Activated gamma-delta T cell (primary cell): ENCODE measurements at places on chromosomes 1 and 21.

- DNase-seq, result no peak
Measured at GRCh38 chr1:104266612-104267011, 516.9 kb downstream of the AMY1C start.

DNA sequence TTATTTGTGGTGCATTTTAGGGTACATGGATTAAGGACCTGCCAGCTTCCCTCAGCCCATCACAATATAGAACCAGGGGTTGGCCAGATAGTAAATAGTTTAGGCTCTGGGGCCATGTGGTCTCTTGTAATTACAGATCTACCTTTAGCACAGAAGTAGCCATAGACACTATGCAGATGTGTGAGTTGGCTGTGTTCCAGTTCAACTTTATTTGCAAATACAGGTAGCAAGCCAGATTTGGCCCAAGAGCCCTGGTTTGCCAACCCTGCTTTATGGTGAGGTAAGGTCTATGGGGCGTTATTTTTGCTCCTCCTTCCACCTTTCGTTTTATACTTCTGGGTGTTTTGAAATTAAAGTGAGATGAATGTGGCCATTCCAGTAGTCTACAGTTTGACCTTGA is 48.7 kb downstream of the MRPS6 start:
- no peak for DNase-seq

GRCh38 chr21:41359286-41359685 is 2.5 kb upstream of the MX2 start:
- no peak for DNase-seq

DNA sequence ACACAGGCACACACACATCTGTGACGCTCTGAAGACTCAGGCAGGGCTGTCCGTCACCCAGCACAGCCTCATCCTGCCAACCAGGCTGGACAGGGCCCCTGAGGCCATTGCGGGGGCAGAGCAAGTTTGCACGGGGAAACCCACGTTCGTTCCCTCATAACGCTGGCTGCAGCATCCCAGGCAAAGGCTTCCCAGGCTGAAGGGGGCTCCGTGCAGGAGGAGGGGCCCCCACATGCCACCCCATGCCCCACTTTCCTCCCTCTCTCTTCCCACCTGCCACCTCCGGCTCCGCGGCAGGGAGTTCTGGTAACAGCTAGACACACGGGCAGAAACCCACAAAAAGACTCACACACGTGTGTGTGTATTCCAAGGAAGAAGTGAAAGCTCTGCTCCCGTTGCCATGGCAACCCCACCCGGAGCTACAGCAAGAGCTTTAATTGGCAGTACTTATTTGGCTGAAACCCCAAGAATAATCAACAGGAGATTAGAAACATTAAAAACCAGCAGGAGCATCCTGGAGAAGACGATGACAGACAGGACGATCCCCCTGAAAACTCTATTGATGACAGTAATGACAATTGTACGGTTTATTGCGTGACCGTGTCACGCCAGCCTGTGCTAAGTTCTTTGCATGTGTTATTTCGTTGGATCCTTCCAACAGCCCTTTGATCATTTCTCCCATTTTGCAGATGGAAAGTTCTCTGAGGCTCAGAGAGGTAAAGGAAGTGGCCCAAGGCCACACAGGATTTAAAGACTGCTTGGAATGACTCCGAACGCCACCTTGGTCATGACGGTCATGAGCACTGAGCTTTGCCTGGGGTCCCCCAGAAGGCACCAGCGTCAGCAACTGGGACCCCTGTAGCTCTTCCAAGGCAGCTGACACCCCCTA is 247.1 kb downstream of the NPHP4 start:
- no peak for DNase-seq

DNA sequence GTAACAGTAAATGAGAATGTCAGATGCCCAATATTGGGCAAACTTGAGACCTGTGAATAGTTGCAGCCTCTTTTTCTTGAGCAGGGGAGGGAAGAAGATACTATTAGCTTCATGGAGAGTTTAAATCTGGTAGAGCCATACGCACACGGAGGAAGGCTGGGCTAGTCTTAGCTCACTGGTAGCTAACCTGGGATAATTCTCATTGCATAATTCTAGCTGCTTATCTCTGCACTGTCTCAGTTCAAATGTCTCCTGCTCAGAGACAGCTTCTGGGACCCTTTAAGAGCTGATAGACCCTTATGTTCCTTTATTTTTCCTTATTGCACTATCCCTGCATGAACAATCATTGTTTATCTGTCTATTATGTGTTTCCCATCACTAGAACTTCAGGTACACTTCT is 8.4 kb downstream of the C1orf87 start:
- no peak for DNase-seq

GRCh38 chr1:241848686-241849344 is 811 bp downstream of the EXO1 start:
- DNase-seq, result no peak

- DNase-seq, result no peak
Measured at GRCh38 chr1:185432948-185433347, 115.9 kb upstream of the IVNS1ABP start.
